Thoracic aorta (tissue), 2 donors: ENCODE measurements at places on chromosomes 1 and 21.

- DNase-seq = no peak
Measured at GRCh38 chr1:110210604-110211495, 736 bp downstream of the KCNC4 start.

DNA sequence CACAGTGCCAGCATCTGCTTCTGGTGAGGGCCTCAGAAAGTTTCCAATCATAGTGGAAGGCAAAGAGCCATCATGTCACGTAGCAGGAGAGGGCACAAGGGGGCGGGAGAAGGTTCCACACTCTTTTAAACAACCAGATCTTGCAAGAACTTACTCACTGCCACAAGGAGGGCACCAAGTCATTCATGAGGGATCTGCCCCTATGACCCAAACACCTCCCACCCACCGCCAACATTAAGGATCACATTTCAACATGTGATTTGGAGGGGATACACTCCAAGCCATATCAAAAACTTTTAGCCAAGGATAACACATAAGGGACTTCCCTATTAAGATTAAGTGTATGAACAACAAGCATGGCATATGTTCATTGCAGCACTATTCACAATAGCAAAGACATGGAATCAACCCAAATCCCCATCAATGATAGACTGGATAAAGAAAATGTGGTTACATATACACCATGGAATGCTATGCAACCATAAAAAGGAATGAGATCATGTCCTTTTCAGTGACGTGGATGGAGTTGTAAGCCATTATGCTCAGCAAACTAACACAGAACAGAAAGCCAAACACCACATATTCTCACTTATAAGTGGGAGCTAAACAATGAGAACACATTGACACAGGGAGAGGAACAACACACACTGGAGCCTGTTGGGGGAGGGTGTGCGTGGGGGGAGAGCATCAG, 19.9 kb upstream of the SLC35F3 start:
- no peak for DNase-seq

DNA sequence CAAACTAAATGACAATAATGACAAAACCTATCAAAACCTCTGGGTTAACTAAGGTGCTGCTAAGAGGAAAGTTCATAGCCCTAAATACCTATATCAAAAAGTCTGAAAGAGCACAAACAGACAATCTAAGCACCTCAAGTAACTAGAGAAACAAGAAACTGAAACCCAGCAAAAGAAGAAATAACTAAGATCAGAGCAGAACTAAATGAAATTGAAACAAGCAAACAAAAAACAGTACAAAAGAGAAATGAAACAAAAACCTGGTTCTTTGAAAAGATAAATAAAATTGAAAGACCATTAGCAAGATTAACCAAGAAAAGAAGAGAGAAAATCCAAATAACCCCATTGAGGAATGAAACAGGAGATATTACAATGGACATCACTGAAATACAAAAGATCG, 44.8 kb upstream of the KIAA0040 start:
- DNase-seq = no peak

- no peak for DNase-seq
Measured at GRCh38 chr1:143611159-143611558, 360.6 kb downstream of the FAM72C start.

- no peak for DNase-seq
Measured at GRCh38 chr1:196608390-196609369, at the start of gene KCNT2. TSS of gene KCNT2 (minus strand) at chr1:196608440. CDS start at chr1:196608309, 131 bp downstream.

DNA sequence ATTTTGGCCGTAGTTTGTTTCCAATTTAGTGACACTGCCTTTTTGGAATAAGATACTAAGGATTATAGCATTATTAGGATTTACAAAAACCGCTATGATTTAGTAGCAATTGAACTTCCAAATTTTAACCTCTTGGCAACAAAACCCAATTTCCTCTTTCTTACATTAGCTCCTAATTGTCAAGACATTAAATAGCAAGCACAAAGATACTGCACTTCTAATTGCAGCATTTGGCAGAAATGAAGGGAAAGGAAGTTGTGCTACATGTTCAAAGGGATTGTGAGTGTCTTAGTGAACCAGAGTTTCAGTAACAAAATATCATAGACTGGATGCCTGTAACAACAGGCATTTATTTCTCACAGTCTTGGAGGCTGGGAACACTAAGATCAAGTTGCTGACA, 99.9 kb downstream of the NUF2 start:
- DNase-seq = no peak

DNA sequence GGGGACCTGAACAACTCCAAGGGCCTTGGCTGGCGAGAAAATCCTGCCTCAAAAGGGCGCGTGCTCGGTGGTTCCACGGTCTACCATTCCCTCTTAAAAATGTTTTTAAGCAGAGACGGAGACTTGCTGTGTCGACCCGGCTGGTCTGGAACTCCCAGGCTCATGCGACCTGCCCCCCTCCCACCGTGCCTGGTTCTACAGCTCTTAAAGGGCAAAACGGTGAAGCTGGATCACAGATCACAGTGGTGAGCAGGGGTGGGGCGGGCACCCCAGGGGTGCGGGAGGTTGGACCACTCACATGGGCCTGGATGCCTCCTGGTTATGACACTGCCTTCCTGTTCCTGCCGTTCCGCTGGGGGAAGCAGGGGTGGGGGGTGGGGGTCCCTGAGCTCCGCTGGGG, 4.2 kb upstream of the C1orf159 start:
- no peak for DNase-seq

DNA sequence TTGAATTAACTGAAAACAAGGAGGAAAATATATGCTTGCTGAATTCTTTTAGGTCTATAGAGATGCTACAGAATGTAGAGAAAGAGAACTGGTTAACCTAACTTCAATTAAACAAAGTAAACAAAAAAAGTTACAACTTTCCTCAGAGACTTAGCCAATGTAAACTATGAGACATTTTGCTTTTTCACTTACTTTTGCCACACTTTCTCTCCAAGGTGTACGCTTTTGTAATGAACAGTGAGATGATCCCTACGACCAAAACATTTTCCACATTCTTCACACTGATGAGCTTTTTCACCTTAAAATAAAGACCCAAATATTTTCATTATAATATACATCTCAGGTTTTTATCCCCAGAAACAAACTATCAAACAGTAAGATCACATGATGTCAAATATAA, 28.3 kb upstream of the ASPM start:
- DNase-seq = no peak

- no peak for DNase-seq
Measured at GRCh38 chr1:111201275-111202090, 1.0 kb upstream of the DENND2D start.

GRCh38 chr1:88943241-88943640, 49.2 kb downstream of the KYAT3 start:
- no peak for DNase-seq

GRCh38 chr1:177864538-177865305, 105.1 kb downstream of the SEC16B start:
- DNase-seq = no peak

DNA sequence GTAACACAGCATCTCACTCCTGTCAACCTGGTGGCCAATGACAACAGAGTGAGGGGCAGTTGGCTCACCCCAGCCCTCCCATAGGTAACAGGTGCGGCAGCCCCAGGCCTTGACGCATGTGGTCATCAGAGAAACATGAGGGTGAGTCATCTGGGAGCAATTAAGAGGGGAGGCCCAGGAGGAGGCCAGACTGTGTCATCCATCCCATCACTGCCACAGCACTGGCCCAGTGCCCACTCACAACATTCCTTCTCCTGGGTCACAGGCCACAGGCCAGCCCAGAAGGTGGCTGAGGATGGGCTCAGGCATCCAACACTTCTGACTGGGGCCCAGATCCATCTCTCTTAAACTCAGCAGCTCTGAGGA, 17.1 kb downstream of the TEX35 start:
- no peak for DNase-seq

- no peak for DNase-seq
Measured at GRCh38 chr1:209388358-209388757, 195.2 kb upstream of the CAMK1G start.
